ENCODE measurements at places on chromosomes 3 and 15.

GRCh38 chr3:78405745-78406144 lies 1362.1 kb downstream of the ROBO1 start:
- DNase-seq, result no peak

- DNase-seq, result no peak
Observed at GRCh38 chr3:33940149-33940548, 141.7 kb downstream of the PDCD6IP start.

DNA sequence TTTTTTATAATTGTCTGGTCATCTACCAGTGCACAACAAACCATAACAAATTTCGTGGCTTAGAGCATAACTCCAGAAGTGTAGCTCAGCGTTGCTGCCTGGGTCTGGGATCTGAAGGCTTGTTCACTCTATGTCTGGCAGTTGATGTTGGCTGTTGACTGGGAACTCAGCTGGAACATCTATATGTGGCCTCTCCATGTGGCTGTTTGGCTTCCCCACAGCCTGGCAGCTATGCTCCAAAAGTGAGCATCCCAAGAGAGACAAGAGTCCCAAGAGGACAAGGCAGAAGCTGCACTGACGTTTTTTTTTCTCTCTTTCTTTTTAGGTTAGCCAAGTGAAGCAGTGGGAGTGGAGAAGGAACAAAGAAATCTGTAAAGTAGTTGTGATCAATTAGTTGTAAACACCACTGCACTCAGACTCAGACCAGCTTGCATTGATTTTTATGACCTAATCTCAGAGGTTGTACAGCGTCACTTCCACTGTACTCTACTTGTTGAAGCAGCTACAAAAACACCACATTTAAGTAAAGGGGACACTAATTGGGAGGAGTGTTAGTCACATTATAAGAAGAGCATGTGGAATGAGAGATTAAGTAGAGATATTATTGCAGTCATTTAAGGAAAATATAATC lies 2.5 kb upstream of the GPR176 start:
- no peak for DNase-seq

DNA sequence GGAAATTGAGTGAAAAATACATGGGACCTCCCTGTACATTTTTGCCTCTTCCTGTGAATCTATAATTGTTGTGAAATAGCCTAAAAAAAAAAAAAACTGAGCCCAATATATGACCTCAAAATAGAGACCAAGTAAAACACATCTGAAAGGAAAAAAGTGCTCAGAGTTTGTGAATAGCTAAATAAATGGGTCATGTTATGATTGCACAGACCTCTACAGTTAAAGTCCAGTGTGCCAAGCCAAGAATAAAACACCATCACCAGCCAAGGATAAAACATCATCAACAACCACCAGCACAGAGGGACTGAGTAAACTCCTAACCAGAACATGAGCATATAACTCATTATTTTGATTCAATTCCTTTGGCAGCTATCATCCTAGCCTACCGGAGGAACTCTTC lies 115.6 kb upstream of the AGTR1 start:
- DNase-seq, result no peak

DNA sequence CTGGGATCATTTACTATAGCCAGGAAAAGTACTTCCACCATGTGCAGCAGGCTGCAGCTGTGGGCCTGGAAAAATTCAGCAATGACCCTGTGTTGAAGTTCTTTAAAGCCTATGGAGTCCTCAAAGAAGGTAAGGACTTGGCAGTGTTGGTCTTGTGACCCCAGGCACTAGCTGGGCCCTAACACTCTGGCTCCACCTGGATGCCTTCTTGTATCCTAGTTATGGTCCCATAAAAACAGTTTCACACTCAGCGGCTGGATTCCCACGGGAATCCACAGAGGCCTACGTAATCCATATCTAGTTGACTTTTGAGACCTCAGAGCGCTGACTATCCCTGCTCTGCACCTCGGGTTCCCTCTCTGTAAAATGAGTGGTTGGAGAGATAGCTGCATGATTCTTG lies 1.6 kb downstream of the TTC21A start:
- DNase-seq, result no peak

DNA sequence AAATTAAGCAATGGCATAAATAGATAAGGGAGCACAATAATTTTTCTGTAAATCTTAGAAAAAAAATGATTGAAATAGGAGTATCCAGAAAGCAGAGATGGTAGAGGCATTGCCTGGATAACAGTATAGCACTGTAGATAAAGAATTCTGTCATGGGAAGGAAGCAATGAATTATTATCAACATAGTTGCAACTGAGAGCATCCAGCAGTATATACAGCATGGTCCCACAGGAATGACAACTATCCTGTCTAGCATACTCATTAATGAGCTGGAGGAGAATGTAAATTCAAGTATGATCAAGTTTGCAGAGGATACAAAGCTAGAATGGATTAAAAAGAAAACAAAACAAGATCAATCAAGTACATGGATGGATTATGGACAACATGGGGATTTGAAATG lies 90.8 kb downstream of the DPH6 start:
- no peak for DNase-seq

DNA sequence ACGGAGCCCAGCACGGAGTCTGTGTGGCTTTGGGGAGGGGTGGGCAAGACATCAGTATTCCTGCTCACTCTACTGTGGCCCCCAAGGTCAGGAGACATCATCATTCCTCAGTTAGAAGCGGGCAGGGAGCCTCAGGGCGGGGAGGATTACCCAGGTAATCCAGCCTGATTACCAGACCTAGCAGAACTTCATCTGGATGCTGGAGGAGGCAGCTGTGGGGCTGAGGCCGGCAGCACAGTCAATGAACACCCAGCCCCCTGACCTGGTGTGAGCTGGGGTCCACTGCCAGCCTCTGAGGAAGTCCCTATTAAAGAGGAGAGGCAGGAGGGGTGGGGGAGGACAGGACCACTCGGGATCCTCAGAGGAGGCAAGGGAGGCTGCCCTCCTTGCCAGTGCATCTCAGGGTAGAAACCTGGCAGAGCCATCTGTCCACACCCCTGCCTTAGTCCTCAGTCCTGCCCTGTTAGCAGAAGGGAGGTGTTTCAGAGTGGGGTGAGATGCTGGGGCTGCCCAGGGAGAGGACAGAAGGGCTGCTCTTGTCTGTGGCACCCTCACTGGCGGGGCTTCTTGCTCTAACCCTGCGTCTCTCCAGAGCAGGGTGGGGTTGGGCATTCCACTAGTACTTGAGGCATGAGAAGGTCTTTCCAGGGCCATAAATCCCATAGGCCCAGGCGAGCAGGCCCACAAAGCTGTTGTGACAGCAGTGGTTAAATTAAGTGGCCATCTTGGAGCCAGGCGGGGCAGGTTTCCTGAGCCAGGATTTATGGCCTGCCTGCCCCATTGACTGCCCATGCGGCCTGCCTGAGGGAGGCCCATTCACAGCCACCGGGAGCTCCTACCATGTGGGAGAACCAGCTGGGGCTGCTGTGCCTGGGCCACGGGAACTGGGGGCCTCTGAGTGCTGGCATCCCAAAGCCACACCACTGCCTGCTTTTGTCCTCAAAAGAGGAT lies 82.1 kb downstream of the LINGO1 start:
- DNase-seq, result no peak

DNA sequence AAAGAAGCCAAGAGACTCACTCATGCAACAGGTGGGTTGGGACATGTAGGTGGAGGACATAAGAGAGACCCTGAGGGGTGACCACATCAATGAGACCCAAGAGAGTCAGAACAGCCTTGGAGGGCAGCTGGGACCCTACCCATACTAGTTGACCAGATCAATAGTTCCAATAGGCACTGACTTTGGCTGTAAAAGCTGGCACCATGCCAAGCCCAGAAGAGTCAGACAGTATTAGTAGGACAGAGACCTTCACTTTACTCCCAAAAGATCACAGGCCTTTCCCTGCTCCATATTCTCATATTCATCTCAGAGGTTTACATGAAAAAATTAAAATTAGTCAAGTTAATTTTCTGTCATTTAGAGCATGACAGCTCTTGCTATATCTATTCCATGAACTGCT lies 20.9 kb upstream of the GABRR3 start:
- DNase-seq, result no peak

GRCh38 chr15:57102858-57103257 lies 184.4 kb downstream of the TCF12 start:
- DNase-seq, result no peak

DNA sequence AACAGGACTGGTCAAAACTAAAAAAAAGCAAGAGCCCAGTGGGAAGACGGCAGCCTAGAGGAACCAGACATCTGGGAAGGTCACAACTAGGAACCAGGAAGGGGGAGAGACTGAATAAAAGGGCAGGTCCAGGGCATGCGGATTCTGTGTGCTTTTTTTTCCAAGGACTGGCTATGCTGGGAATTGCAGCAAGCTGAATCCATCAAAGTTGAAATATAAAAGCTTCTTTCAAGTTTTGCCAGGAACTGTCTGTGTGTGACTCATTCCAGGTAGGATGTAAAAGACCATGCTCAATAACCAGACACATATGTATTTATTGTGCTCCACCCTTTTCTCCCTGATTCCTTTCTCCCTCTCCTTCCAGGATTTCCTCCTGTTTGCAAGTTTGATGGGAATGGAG lies 47.9 kb upstream of the CCDC80 start:
- no peak for DNase-seq

DNA sequence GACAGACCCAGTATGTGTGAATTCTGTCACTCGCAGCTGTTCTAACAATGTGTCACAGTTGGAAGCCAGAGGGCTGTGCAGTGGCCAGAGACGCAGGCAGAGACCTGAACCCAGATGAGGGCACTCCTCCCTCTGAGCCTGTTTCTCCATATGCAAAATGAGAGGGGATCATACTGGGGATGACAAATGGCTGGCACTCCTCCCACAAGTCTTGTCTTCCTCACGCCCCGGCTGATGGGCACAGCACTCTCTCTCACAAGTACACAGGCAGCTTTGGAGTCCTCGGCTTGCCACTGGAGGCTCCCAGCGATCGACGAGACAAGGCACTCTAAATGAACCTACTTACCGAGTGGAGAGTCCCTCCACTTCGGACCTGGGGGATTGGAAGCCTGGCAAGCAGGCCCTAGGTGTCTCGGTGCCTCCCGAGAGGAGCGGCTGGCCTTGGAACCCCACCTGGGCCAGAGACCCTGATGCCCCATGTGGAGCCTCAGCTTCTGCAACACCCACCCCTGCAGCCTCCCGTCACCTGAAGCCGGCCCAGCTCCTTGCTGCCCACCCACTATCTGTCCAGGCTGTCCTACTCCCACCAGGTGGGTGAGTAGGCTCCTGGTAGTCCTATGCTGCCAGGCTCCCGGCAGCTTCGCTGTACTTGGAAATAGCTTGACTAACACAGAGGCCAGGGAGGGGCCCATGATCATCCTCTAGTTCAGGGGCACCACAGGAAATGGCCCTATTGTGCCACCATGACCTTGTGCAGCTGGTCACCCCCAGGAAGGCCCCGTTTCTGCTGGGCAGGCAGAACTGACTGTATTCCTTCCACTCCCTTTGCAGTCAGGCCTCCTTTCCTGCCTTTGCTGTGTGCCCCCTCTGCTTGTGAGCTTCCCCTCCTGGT lies 65.0 kb upstream of the IQSEC1 start:
- no peak for DNase-seq

GRCh38 chr15:26894181-26894580 lies 27.3 kb downstream of the GABRA5 start:
- no peak for DNase-seq

DNA sequence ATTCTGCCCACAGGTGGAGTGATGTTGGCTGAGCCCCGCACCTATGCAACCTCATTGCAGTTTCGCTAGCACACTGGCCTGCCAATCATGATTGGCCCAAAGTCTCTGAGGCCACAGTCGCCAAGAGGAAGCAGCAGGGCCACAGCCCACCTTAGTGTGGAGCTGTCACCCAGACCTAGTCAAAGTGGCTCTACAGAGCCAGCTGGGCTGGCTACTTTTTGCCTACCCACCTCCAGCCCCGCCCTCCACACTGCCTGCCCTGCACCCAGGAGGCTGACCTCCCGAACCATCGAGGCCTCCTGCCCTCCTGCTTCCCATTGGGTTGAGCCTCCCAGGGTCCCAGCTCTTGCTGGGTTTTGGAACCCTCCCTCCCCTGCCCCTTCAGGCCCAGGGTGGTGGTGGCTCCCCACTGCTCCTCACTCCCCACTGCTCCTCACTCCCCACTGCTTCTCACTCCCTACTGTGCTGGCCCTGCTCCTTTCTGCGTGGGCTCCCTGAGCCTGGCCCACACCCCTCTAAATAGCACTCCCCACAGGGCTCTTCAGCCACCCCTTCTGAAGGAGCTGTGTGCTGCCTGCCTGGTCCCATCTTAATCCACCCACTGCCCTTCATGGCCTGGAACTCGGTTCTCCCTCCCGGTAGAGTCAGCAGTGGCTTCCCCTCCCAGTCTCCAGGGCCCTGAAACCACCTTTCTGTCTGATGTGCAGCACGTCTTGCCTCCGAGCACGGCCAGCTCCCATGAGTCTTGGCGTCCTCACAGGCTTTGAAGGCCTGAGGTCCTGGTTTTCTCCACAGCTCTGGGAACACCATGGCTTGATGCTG lies 89.3 kb downstream of the WNT7A start:
- DNase-seq, result no peak

DNA sequence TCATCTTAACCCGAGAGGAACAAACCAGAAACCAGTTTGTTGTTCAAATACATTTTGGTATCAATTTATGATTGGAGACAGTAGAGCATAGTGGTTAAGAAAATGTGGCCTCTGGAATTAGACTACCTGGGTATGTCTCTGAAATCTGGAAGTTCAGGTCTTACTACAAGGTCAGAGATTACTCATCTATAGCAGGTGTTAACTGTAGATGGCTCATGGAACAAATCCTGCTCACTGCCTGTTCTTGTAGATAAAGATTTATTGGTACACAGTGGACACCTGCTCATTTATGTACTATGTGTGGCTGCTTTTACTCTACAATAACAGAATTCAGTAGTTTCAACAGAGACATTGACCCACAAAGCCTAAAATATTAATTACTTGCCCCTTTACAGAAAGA lies 413.3 kb downstream of the CNTN6 start:
- no peak for DNase-seq

DNA sequence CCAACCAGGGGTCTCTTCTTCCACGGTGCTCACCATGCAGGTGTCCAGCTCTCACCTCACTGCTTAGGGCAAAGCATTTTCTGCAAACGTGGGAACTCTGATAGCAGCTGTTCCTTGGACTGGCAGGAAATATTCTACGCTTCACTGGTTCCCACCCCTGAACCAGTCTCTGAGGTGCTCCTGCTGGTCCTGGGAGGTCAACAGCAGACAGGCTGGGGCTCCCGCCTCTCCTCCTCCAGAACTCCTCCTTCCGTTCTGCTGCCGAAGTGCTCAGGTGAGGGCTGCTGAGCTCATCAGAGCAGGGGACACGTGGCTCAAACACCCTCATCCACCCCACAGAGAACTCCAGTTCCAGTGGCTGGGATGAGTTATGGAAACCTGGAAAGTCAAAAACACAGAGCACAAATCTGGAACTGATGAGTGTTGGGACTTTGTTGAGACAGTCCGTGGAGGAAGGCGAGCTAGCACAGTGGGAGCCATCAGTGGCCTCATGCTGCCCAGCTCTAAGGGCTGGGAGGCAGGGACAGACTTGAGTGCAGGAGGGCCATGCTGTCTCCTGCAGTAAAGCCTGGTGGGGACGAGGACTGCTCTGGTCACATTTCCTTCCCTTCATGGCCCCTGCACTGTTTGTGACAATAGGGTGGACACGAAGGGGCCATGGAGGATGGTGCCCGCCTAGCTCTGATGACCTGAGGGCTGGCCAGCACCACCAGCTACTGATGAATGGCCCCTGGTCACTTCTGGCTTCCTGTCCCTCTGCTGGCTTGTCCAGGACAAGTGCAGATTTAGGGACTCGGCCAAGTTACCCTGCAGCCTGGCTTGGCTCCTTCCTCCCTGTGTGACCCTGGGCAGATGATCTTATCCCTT lies 137.8 kb downstream of the KLF13 start:
- DNase-seq, result no peak

- no peak for DNase-seq
Observed at GRCh38 chr3:190089711-190090110, 31.0 kb downstream of the P3H2 start.

- no peak for DNase-seq
Observed at GRCh38 chr3:141564241-141564640, 77.4 kb downstream of the RASA2 start.
